ENCODE measurements at places on chromosomes 13 and 19.

- no peak for DNase-seq
Observed at GRCh38 chr19:39568604-39569003, 28.6 kb upstream of the EID2 start.

- DNase-seq: no peak
Observed at GRCh38 chr13:40662866-40663265, 3.6 kb downstream of the FOXO1 start.

GRCh38 chr19:4196587-4197148 lies 14.2 kb downstream of the ANKRD24 start:
- no peak for DNase-seq

GRCh38 chr19:12287958-12288500 lies 6.7 kb downstream of the ZNF44 start:
- DNase-seq: no peak

GRCh38 chr19:3006075-3006767 lies 22.9 kb downstream of the TLE2 start:
- peak; percentile 63 for DNase-seq

DNA sequence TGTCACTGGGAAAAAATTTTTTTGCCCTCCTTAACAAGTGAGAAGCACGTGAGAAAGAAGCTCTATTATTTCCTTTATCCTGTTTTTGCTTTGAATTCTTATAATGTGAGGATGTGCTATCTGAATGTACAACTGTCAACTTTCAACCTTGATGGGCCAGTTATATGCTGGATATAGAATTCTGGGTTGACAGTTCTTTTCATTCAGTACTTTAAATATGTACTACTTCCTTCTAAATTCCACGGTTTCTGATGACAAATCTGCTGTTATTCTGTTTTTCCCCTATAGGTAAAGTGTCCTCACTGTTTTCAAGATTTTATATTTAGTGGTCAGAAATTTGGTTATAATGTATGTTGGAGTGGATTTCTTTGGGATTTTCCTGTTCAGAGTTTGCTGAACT lies 29.9 kb downstream of the ZDHHC20 start:
- no peak for DNase-seq

DNA sequence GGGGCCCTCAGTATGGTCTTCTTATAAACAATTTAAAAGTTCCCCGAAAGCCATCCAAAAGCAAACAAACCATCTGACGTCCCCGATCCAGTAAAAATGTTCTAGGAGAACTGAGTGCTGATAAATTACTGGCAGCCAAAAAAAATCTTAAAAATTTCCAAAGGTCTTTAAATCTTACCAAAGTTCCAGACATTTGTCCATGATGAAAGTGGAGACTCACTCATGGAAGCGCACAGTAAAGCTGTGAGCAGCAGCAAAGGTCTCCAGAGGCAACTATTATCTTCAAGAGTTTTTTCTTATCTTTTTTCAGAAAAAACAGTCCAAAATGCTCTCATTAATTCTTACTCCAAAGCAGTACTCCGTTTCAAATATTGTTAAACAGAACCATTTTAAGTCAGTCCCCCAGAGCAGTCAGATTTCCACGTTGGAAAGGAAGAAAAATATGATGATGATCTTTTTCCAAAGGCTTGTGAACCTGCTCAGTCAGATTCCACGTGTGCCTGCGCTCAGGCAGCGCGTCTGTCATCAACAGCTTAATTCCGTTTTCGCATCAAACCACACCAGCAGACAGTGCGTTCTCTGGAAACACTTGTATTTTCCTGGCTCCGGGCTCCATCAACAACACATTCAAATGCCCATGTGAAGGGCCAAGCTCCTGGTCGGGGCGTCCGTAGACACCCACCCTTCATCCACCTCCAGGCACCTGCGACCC lies 85.4 kb downstream of the COL4A1 start:
- no peak for DNase-seq

GRCh38 chr13:43935878-43936277 lies 56.2 kb downstream of the LACC1 start:
- no peak for DNase-seq

DNA sequence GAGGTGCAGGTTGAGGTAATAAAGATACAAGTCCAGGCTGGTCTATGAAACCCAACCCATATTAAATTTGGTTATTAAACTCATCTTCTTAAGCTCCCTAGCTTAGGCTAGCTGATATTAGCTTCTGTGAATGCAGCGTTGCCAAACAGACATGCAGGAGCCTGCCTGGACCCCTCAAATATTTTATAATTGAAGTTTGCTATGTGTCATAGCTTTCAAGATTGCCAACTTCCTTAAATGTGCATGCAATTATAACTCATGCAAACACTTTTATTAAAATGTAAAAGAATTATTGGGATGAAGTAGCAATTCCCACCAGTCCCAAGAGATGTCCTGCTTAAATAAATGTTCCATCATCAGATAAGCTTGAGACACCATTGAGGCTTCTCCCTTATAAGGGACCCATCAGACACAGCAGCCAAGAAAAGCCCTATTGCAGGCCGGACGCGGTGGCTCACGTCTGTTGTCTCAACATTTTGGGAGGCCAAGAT lies 51.3 kb downstream of the MBNL2 start:
- no peak for DNase-seq

DNA sequence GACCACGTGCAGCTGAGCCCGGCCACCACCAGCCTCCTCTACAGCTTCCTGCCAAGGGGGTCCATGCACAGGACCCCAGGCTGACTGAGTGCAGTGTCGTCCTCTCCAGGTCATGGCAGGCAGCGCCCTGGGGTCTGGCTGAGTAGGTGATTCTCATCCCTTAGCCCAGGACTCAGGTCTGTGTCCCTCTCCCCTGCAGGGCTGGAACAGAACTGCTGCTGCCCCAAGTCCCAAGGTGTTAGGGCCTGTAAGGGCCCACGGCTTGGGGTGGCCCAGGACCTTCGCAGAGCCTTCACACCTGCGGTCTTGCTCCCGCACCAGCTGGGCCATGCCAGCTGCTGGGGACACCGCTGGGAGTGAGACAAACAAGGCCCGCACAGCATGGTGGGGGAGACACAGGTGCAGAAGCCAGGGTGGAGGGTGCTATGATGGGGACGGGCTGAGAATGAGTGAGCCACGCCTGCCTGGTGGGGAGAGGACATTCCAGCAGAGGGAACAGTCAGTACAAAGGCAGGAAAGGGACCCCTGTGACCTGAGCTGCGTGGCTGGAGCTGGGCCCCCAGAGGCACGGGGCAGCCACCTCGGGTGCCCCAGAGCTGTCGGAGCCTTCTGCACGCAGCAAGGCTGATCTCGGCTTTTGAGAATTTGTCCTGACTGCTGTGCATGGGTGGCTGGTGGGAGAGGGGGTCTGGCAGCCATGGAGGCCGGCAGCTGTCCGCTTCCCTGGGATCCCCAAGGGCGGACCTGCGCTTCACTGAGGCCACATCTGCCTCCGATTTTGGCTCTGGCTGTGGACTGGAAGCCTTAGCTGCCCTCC lies 11.9 kb downstream of the PLEKHF1 start:
- DNase-seq: no peak

DNA sequence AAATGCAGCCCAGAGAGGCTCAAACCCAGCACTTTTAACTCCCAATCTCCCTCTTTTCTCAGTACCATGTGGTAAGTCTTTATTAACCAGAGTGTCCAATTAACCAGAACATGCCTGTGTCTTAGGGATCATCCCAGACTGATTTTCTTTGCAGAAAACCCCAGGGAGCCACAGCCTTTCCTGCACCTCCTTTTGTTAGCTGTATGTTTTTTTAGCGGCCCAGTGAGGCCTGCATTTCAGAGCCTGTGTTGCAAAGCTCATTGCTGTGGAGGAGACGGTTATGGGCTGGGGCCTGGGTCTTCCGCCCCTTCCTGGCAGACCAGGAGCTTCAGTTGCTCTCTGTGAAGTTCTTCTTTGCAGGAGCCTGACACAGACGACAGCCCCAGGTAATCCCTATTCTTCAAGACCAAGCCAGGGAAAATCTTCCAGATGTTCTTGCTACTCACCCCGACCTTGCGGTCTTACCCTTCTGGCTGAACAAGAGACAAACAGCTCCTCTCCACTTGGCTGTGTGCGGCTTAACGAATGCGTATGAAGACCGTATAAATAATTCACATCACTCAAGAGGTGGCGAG lies 70.7 kb upstream of the TSHZ3 start:
- no peak for DNase-seq

DNA sequence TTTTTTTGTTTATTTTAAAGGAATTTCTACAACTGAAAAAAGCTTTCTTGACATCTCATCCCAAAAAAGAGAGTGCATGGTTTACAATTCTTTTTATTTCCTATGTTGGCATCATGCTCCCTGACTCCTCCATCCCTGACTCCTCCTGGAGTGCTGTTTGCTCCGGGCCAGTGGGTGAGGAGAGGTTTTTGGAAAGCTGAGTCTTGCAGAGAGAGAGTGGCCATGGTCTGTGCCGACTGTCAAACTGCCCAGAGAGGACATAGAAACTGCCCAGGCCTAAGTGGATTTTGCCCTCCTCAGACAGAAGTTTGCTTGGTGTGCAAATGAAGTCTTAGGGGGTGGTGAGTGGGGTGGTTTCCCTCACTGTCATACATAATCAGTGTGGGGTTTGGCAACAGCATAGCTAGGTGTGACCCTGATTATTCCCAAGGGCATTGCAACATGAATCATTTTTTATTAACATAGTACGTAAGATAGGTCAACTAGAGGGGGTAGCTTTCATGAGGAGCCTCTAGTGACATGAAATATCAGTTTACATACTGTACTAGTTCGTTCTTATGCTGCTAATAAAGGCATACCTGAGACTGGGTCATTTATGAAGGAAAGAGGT lies 179.8 kb upstream of the UBL3 start:
- DNase-seq: no peak

- DNase-seq: no peak
Observed at GRCh38 chr13:97566907-97567306, 132.9 kb downstream of the RAP2A start.

GRCh38 chr13:71056581-71056980 lies 810.4 kb downstream of the DACH1 start:
- no peak for DNase-seq

DNA sequence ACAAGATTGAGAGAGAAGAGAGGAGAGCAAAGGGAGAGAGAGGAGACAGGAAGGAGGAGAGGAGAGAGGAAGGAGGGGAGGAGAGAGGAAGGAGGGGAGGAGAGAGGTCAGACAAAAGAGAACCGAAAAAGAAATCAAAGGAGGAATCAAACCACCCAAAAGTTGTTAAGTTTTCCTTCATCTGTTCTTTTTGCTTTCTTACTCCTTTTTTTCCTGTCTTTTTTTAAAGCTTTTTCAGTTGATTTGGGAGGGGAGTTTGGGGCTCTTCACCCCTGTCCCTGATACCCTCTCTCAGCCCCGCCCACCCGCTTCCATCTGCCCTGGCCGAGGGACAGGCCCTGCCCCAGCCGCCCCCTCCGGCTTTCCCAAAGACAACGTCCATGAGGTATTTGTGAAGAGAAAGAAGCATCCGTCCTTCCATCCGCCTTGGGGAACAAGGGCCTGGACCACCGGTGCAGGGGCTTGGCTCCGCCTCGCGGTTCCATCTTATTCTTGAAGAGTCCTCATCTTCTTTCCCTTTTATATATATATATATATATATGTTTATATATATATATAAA lies 13.3 kb downstream of the ZNF574 start:
- DNase-seq: no peak

GRCh38 chr13:112255550-112256120 lies 120.5 kb upstream of the SPACA7 start:
- DNase-seq: no peak

DNA sequence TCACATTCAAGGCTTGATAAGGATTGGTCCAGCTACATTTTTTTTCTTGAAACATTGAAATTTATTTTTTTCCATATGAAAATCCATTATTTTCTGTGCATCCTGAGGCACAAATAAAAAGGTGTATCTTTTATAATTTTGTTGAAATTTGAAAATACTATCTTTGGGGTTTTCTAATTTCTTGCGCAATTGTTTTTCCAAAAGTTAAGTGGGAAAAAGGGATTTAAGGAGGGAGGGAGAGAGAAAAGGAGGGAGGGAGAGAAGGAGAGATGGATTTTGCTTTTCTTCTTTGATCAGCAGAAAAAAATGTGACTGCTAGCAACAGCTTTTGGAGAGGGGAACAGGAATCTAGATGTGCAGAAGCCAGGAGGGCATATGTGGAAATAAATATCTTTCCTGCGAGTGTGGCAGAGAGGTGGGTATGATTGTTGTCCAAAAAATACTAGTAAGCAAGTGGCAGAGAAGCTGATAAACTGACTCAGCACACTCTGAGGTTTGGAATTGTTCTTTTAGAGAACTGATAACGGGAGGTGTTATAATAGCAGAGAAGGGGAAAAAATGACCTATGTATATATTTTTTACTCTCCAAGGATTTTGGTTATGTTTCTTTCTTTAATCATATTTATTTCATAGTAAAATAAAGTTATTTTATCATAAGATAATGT lies 61.2 kb upstream of the EDNRB start:
- DNase-seq: no peak

DNA sequence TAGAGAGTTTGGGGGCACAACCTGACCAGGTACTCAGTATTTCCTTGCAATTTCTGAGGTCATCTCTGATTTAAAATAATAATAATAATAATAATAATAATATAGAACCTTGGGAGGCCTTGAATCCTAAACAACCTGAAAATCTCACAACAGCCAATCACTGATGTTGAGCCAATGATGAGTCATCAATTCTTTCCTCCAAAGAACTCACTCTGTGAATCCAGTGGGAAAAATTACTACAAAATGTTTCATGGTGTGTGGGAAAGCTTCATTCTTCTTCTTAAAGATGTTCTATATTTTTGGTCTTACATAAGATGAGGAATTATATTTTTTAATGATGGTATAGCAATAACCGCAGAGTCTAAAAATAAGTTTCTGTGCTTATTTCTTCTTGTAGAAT lies 594.6 kb downstream of the EFNB2 start:
- no peak for DNase-seq

DNA sequence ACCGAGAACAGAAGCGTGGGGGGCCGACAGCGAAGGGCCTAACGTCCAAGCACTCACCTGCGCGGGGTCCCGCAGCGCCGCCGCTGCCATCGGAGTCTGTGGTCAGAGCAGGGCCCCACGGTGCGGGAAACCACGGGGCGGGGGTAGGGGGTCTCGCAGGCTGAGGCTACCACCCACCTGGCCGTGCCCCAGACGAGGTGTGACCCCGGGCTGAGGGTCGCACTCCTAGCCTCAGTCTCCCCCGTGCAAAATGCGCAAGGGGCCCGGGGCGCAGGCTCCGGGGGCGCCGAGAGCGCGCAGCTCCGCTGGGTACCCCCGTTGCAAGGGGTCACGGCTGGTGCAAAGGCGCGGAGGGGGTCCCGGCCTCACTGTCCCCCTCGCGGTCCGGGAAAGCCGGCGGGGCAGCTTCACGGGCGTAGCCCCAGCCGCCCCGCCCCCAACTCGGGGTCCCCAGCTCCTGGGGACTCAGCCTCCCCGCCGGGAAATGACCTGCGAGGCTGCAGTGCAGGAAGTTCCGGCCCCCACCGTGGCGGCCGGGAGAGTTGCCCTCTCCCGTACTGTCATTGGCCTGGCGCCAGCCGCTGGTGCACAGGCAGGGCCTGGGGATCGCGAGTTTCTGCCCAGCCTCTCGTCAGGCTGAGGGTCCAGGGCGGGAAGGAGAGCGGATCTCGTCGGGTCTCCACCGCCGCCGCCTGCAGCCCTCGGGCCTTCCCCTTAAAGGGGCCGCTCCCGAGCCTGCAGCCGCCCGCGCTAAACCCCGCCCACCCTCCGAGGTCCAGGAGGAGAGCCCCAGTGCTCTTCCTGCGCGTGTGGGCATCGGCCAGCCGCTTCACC lies at the start of gene ZNF792:
Gene ZNF792, minus strand, starts transcription at position 657 of the 834 bp plus-strand sequence. Its CDS starts 567 bp downstream, at position 90.
- peak; percentile 78 for DNase-seq

All from stimulated activated CD8-positive, alpha-beta memory T cell treated with anti-CD3 and anti-CD28 coated beads, Interleukin-4, amount 100 ng/mL, for 48 hours (primary cell).